ENCODE measurements at places on chromosomes 7 and 10. TPM values are rescaled to one million over a fixed set of nuclear protein-coding genes. Genes with fewer than 3 reads are reported as not detected.

The UPK3B gene
- 3.3 TPM for total RNA-seq

The PAOX gene
- 9.5 TPM for total RNA-seq

The KIN gene
- total RNA-seq, result 14.5 TPM

The STEAP1 gene
- total RNA-seq, result not detected

The COL28A1 gene
- 0.15 TPM for total RNA-seq

The SLC18A2 gene
- total RNA-seq, result 0.38 TPM

The HABP2 gene
- not detected for total RNA-seq

The CLCN1 gene
- total RNA-seq, result not detected

The ZNF775 gene
- total RNA-seq, result 4.3 TPM

The XRCC2 gene
- 1.1 TPM for total RNA-seq

The ZNF365 gene
- total RNA-seq, result 3.5 TPM

The CPA2 gene
- total RNA-seq, result not detected

The PDLIM1 gene
- total RNA-seq, result 0.90 TPM

The PYROXD2 gene
- total RNA-seq, result 36.2 TPM

The CTAGE4 gene
- 5.0 TPM for total RNA-seq

The FGL2 gene
- 4.5 TPM for total RNA-seq

The GBX1 gene
- not detected for total RNA-seq

The EVX1 gene
- not detected for total RNA-seq

The GCK gene
- total RNA-seq, result 0.33 TPM

The OLAH gene
- not detected for total RNA-seq

The HOXA2 gene
- not detected for total RNA-seq

The IDI2 gene
- not detected for total RNA-seq

The DOCK4 gene
- total RNA-seq, result 1.2 TPM

The C7orf33 gene
- total RNA-seq, result not detected

The RSPH10B gene
- total RNA-seq, result not detected

The PLEKHS1 gene
- total RNA-seq, result not detected

The LRMDA gene
- not detected for total RNA-seq

The CCDC3 gene
- not detected for total RNA-seq

The NUPR2 gene
- total RNA-seq, result not detected

The PTPRE gene
- total RNA-seq, result 27.6 TPM

The BEND7 gene
- not detected for total RNA-seq

The MKRN1 gene
- 156 TPM for total RNA-seq

The HOXA9 gene
- not detected for total RNA-seq

The PNLIPRP1 gene
- total RNA-seq, result not detected

All from CD4-positive, alpha-beta memory T cell (primary cell).